ENCODE measurements at places on chromosomes 2 and 18. TPM values are rescaled to one million over a fixed set of nuclear protein-coding genes. Genes with fewer than 3 reads are reported as not detected.

- H3K4me3 ChIP-seq: no peak overlapping the region
- H3K27ac ChIP-seq: no peak overlapping the region
- no peaks in the 10 kb centered on the region for H3K27me3 ChIP-seq
- no peaks in the 10 kb centered on the region for H3K4me1 ChIP-seq
- no peak for DNase-seq
Observed at GRCh38 chr2:205849136-205849535, 166.8 kb downstream of the NRP2 start.

DNA sequence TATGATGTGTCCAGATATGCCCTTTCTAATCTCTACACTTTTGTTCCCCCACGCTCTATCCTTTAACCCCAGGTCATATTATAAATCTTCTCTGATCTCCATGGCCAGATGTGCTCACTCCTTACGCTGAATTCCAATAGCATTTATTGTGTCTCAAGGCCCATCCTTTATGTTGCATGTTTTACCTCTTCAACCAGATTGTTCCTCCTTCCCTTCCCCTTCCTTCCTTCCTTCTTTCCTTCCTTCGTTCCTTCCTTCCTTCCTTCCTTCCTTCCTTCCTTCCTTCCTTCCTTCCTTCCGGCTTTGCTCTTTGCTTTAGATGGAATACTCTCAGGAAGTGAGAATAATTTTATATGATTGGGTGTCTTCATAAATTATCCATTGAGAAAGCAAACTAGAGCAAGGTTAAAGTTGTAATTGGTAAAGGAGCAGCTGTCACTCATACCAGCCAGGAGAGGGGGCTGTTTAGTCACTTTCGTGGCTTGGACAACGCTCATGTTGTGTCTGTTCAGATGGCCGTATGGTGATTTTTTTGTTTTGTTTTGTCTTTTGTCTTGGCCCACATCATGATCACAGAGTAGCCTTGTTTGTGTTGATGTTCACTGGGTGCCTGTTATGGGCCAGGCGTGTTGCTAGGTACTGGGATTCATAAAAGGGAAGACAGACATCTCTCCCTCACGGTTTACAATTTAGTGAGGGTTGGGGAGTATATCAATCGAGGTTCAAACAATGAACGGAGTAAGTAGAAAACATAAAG lies 68.0 kb downstream of the DAW1 start:
- H3K27me3 ChIP-seq: no peaks in the 10 kb centered on the region
- DNase-seq: no peak
- H3K4me3 ChIP-seq: no peak overlapping the region
- H3K27ac ChIP-seq: no peak overlapping the region

DNA sequence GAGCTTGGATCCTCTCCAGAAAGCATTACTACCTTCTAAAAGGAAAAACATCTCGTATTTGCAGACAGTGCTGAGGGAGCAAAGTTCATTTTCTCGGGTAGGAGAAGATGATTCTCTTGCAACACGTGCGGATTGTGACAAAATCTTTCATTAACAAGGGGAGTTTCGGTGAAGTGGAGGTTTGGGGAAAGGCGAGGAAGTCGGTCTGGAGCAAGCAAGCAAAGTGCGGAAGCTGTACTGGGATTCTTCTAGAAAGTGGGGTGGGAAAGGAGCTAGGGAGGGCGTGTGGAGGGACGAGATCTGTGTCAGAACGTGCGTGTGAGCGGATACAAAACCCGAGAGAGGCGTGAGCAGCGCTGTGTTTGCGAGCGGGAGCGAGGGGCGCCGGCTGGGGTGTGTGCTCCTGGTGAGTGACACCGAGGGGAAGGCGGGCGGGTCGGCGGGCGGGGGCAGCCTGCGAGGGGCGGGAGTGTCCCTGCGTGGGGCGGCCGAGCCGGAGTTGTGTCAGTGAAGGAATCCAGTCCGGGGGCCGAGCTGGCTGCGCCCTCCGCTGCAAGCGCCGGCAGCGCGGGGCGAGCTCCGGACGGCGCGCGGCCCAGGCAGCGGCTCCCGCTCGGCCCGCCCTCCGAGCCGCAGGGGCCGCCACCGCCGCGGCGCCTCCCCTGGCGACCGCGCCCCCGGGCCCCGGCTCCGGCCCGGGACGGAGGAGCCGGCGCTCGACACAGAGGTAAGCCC lies at the start of gene SPATS2L:
TSS of gene SPATS2L (plus strand) at position 498 of the 735 bp plus-strand sequence. CDS start 82,552 bp downstream, outside the sequence.
- peak; percentile 21 for DNase-seq
- H3K4me3 ChIP-seq: peak within 1 kb of the TSS; percentile 63
- no peak within 1 kb of the TSS for H3K27ac ChIP-seq
- H3K4me1 ChIP-seq: peaks cover 4% of the 10 kb centered on the region
- H3K27me3 ChIP-seq: no peaks in the 10 kb centered on the region

GRCh38 chr2:191435141-191435540 lies 189.9 kb downstream of the MYO1B start:
- H3K27me3 ChIP-seq: no peaks in the 10 kb centered on the region
- no peak overlapping the region for H3K27ac ChIP-seq
- no peak overlapping the region for H3K4me3 ChIP-seq
- DNase-seq: no peak

GRCh38 chr2:190481339-190481738 lies 53.2 kb downstream of the NEMP2 start:
- no peaks in the 10 kb centered on the region for H3K27me3 ChIP-seq
- H3K27ac ChIP-seq: no peak overlapping the region
- no peaks in the 10 kb centered on the region for H3K36me3 ChIP-seq
- no peak for DNase-seq

The ADGRF3 gene
- total RNA-seq: 2.6 TPM

GRCh38 chr2:241224851-241225438 lies 36.5 kb downstream of the ANO7 start:
- no peak overlapping the region for H3K27ac ChIP-seq
- H3K27me3 ChIP-seq: no peaks in the 10 kb centered on the region
- no peak for DNase-seq

The LYPD1 gene
- not detected for total RNA-seq

- H3K27ac ChIP-seq: no peak overlapping the region
- no peaks in the 10 kb centered on the region for H3K4me1 ChIP-seq
- no peak for DNase-seq
- no peaks in the 10 kb centered on the region for H3K27me3 ChIP-seq
Observed at GRCh38 chr18:36786686-36787085, 42.1 kb downstream of the TPGS2 start.

GRCh38 chr2:147631294-147631693 lies 213.5 kb upstream of the ACVR2A start:
- H3K4me1 ChIP-seq: peaks cover 22% of the 10 kb centered on the region
- no peaks in the 10 kb centered on the region for H3K27me3 ChIP-seq
- no peak overlapping the region for H3K27ac ChIP-seq
- no peak overlapping the region for H3K4me3 ChIP-seq
- no peaks in the 10 kb centered on the region for H3K36me3 ChIP-seq

GRCh38 chr2:67669168-67669567 lies 272.0 kb downstream of the ETAA1 start:
- no peak overlapping the region for H3K4me3 ChIP-seq
- no peaks in the 10 kb centered on the region for H3K27me3 ChIP-seq
- no peak overlapping the region for H3K27ac ChIP-seq
- no peaks in the 10 kb centered on the region for H3K36me3 ChIP-seq

DNA sequence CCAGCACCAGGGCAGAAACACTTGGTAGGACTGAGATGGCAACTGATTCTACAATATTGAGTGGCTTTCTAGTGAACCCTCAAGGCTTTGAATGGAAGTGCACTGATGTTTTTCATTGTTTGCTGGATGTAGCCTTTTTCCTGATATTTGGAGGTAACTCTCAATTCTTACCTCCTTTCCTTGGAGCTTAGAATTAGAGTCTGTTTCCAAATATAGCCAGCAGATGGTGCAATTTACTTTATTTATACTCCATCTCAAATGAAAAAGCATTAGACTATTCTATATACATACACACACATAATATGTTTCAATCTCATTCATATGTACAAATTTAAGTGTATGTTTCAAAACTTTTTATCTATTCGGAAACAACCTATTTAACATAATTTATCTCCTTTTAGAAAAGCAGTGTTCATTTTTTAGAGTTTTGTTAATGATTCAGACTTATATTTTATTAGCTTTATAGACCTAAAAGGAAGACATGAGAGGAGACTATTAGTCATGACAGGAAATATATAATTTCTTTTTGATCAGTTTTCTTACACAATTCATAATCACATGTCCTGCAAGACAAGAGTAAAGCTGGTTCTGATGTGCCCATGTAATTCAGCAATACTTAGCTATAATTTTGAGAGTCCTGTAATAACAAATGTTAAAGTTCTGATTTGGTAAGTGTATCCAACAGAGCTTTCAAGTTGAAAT lies 124.8 kb downstream of the NUP35 start:
- H3K27ac ChIP-seq: no peak overlapping the region
- H3K4me3 ChIP-seq: no peak overlapping the region
- H3K36me3 ChIP-seq: no peaks in the 10 kb centered on the region
- DNase-seq: no peak

DNA sequence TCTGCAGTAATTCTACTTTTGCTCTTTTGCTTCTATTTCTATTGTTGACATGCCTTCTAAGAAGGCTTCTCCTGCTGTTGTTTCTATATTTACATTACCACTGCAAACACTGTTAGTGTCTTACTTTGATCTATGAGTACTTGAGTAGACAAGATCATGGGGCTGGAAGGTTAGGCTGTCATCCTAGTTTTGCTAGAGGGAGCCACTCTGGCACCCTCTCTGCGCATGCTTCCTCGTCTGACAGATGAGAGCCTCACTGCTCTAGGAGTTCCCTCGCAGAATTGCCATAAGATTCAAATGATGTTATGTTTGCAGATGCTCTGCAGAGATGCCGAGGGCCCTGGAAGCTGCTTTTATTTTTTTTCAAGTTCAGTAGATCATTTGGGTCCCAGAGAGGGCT lies 185.6 kb downstream of the RNF144A start:
- no peak overlapping the region for H3K4me3 ChIP-seq
- H3K27ac ChIP-seq: no peak overlapping the region
- DNase-seq: no peak
- H3K27me3 ChIP-seq: no peaks in the 10 kb centered on the region
- no peaks in the 10 kb centered on the region for H3K36me3 ChIP-seq

The C2orf80 gene
- total RNA-seq: not detected

DNA sequence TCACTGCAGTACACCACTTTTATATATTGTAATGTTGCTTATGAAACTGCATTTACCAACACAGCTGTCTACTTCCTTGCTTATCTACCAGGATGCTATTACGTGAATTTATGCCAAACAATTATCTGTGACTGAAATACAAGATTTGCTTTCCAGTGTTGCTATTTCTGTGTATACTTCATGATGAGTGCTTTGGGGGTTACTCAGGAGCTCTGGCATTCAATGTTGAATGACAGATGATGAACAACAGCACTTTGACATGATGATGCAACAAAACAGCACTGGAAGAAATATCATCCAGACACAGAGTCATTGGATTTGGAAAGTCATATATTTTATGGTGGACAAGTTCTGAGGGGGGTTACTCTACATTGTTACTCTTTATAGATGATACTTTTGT lies 125.8 kb downstream of the NETO1 start:
- no peaks in the 10 kb centered on the region for H3K27me3 ChIP-seq
- H3K4me1 ChIP-seq: no peaks in the 10 kb centered on the region
- DNase-seq: no peak

- no peak overlapping the region for H3K4me3 ChIP-seq
- DNase-seq: no peak
- H3K4me1 ChIP-seq: no peaks in the 10 kb centered on the region
- H3K36me3 ChIP-seq: no peaks in the 10 kb centered on the region
- no peaks in the 10 kb centered on the region for H3K27me3 ChIP-seq
Observed at GRCh38 chr2:26616706-26617587, 24.2 kb downstream of the CIB4 start.

The ERFE gene
- total RNA-seq: not detected

The C18orf63 gene
- total RNA-seq: not detected

DNA sequence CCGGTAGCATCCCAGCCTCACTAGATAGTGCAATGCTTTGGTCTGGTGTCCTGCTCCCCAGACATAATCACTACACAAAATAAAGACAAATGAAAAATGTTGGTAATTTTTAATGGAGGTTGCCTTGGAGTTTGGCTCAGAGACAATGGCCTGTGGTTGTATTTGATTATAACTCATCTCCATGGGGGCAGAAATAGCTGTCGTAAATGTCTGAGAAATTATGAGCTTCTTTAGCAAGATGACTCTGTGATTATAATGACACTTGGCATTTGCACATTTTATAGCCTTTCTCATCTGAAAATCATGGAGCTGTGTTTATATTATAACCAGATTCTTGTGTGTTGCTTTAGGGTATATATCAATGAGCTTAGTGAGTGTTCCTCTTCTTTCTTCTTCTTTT lies 1779.7 kb upstream of the CELF4 start:
- no peaks in the 10 kb centered on the region for H3K4me1 ChIP-seq
- no peak overlapping the region for H3K4me3 ChIP-seq
- H3K27ac ChIP-seq: no peak overlapping the region

DNA sequence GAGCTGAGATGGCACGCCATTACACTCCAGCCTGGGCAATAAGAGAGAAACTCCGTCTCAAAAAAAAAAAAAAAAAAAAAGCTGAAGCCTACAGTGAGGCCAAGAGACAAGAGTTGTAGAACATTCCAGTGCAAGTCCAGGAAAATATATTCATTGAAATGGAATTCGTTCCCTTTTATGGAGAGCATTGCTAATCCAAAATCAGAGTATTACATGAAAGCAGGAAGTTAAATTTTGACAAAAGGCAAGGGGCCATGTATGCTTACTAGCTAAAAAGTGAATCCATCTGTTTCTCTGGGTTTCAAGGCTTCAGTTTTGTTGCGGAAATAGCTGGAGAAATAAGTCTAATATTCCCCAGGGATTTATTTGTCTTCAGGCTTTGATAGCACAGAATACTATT lies 471.7 kb downstream of the THSD7B start:
- H3K27ac ChIP-seq: no peak overlapping the region
- H3K4me1 ChIP-seq: no peaks in the 10 kb centered on the region
- DNase-seq: no peak
- H3K36me3 ChIP-seq: no peaks in the 10 kb centered on the region
- no peaks in the 10 kb centered on the region for H3K27me3 ChIP-seq

GRCh38 chr2:19577723-19578122 lies 219.3 kb upstream of the OSR1 start:
- no peaks in the 10 kb centered on the region for H3K36me3 ChIP-seq
- DNase-seq: no peak
- no peaks in the 10 kb centered on the region for H3K4me1 ChIP-seq
- no peak overlapping the region for H3K4me3 ChIP-seq
- no peak overlapping the region for H3K27ac ChIP-seq

The BIRC6 gene
- total RNA-seq: 135 TPM

DNA sequence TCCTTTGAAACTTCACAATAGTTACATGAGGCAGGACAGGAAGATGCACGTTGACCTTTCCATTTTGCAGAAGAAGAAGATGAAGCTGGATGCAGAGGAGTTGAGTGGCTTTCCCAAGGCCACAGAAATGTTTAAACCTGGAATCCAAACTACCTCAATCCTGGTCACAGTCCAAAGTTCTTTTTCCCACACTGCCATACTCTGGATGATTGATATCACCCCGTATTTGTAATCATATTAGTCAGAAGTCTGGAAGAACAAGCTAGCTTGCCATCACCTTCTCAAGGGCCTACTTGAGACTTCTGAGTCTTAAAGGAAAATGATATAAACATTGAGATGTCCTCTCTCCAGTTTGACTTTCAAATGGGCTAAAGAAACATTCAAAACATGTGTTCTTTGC lies 190.1 kb downstream of the LNPK start:
- DNase-seq: no peak
- no peak overlapping the region for H3K4me3 ChIP-seq
- peaks cover 3% of the 10 kb centered on the region for H3K27me3 ChIP-seq
- H3K36me3 ChIP-seq: no peaks in the 10 kb centered on the region
- no peak overlapping the region for H3K27ac ChIP-seq
- H3K4me1 ChIP-seq: no peaks in the 10 kb centered on the region

- H3K4me1 ChIP-seq: no peaks in the 10 kb centered on the region
- no peak for DNase-seq
- H3K27ac ChIP-seq: no peak overlapping the region
- no peaks in the 10 kb centered on the region for H3K36me3 ChIP-seq
- no peak overlapping the region for H3K4me3 ChIP-seq
- no peaks in the 10 kb centered on the region for H3K27me3 ChIP-seq
Observed at GRCh38 chr18:70279470-70279869, 9.4 kb upstream of the SOCS6 start.

Data from naive thymus-derived CD4-positive, alpha-beta T cell (primary cell).